ENCODE measurements at places on chromosomes 5 and 9.

GRCh38 chr5:135599421-135600151 is 20.8 kb upstream of the CXCL14 start:
- DNase-seq = no peak

GRCh38 chr9:20591223-20591622 is 31.1 kb downstream of the MLLT3 start:
- no peak for DNase-seq

- DNase-seq = no peak
Measured at GRCh38 chr9:125850763-125851162, 103.6 kb downstream of the PBX3 start.

GRCh38 chr5:6596388-6596787 is 36.5 kb downstream of the NSUN2 start:
- DNase-seq = no peak

GRCh38 chr5:15321776-15322175 is 178.2 kb upstream of the FBXL7 start:
- no peak for DNase-seq

DNA sequence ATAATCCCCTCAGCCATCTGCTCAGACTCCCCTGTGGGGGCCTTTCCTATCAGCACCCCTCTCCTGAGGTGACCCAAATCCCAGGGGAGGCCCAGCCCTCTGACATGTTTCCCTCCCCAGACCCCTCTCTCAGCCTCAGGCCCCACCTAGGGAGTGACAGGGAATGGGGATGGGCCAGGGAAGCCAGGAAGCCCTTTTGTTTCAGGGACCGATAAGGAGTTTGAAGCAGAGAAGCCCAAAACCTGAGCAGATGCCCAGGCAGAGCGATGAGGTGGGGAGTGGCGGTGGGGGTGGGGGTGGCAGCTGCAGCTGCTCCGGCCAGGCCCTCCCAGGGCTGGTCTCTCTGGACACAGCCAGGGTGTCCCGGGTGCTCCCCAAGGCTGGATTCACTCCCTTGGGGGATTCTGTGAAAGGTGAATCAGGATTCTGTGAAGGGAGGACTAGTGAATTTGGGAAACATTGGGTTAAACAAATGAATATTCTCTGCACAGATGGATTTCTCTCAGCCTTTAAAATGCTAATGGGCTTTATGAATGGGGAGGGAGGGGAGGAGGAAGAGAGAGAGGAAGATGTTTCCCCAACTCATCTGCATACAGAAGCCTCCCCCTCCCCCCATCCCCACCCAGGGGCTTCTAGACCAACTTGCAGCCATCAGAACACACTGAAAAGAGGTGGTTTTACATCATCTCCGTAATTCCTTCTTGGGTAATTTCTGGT is 17.4 kb downstream of the AKNA start:
- DNase-seq = no peak

DNA sequence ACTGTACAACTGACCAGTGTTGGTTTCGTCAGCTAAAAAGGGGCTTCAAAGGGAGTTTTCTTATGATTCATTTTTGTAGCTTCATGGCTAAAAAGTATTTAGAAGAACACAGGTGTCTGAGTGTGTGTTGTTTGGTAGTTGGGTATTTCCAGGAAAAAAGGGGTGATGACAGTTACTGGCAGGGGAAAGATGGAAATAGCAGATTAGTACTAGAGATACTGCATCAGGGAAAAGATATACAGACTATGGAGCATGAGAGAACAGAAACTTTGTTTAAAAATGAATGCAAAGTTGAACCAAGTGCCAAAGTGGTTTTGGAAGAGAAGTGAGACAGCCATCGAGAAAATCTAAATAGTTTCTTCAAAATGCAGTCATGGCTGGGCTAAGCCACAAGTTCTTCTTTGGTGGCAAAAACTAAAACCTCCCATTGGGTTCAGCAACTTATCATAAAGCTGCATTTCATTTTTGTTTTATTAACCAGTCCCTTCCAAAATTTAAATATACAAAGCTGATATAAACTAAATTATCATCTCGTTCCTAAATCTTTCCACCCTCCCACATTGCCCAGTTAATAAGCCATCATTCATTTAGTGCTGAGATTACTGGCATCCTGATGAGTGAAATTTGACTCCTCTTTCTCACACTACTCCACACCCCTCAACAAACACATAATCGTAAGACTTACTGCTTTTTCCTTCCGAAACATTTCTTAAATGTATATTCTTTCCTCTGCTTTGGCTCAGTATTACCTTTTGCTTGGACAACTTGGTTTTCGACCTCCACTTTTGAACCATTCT is 33.5 kb downstream of the ELL2 start:
- no peak for DNase-seq

DNA sequence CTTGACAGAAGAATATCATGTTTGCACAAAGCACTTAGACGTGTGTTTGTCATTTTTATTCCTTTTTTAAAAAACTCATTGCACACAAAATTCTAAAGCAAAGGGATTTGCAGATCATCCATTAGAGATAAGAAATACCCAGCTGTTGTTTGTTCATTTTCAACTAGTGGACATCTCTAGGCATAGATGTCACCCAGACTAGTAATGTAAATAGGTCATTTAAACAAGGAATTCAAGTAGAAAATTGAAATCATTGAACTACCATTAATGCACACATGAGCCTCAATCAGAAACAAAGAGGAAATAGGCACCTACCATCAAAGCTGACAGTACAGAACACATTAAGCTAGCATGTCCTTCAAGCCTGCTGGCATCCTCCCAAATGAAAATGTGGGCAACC is 107.3 kb downstream of the OR2K2 start:
- no peak for DNase-seq

DNA sequence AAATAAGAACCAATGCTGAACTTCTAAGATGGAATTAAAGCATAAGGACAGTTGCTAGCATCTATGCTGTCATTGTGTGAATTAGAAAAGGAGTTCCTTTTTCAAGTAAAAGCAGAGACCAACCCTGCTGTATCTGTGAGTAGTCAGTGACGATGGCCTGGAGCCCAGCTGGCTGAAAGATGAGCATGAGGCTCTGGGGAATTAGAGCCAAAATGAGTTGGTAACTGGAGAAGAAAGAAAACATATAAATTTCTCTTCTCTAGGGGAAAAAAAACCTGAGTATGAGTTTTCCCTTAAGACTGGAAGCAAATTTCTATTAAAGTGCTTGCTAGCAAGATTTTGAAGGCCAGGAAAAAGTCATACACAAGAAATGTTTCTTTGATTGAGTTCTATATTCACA is 1.6 kb upstream of the SPZ1 start:
- no peak for DNase-seq

- DNase-seq = no peak
Measured at GRCh38 chr5:173689737-173690360, 73.4 kb upstream of the BOD1 start.

DNA sequence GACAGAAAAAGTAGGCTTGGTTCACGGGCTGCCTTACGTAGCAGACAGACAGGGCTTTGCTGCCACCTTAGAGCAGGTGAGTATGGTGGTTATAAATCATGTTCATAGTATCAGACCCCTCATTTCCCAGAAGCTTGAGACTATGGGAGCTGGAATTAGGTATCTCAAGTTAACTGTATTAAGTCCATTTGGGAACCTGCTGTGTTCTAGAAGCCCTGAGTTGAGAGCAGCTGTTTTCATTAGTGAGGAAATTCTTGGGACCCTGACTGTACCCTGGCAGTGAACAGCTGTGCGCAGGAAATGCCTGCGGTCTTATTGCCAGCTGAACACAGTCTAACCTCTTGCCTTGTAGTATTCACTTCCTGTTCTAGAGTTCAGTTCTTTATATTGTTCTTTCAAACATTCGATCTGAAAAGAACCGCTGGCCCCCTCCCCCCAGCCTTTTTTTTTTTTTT is 29.8 kb downstream of the UGCG start:
- DNase-seq = no peak

DNA sequence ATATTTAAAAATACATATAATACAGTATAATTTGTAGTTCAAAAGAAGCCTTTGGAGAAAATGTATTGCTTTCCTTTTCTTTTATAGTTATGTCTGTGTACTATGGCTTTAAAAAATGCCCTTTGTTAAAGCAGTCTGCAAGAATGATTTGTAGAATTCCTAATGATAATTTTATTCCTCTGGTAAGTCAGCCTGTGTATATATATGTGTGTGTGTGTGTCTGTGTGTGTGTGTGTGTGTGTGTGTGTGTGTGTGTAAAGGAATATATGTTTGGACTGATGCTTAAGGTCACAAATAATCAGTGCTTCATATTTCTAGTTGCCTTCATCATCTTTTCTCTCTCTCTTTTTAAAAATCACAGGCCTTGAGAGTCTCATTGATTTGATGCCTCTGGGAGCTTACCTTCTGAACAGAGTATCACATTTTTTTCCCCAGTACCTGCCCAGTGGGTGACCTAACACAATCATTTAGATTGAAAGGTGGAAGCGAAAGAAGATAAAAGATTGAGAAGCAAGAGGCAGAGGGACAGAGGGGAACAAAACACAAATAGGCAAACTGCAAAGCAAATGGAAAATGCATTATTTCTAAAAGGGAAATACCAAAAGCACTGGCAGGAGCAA is 709.2 kb upstream of the DMAC1 start:
- DNase-seq = no peak

DNA sequence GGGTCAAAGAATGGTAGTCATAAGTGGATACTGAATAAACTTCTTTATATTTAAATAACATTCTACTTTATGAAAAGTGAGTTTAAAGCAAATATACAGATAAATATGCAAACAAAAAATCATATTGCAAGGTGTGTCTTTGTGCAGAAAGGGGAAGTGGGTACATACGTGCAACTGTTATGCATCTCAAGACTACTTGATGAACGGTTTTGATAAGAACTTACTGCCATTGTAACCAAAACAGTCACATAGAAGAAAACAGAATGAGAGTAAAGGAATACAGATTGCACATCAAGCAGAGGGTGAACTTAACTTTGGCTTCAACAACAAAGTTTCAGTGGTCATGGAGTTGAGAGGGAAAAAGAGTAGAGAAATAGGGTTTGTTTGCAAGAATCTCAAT is 9.9 kb downstream of the CAMK4 start:
- no peak for DNase-seq

DNA sequence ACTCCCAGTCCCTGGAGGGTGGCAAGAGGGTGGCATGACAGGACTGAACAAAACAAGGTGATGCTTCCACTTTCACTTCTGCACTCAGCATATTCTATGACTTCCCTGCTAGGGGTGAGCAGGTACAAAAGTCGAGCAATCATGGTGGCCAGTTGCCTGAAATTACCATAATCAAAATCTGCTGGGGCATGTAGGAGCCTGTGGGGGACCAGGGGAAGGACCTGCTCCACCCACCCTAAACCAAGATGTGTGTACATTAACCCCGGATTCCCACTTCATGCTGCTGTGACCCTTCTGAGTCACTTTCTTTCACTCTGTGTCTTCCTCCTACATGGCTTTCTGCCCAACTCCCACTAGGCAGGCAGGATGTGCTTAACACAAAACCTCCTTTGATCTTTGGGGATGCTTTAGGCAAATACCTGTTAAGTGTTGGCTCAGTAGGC is 73.3 kb upstream of the PHF24 start:
- no peak for DNase-seq

DNA sequence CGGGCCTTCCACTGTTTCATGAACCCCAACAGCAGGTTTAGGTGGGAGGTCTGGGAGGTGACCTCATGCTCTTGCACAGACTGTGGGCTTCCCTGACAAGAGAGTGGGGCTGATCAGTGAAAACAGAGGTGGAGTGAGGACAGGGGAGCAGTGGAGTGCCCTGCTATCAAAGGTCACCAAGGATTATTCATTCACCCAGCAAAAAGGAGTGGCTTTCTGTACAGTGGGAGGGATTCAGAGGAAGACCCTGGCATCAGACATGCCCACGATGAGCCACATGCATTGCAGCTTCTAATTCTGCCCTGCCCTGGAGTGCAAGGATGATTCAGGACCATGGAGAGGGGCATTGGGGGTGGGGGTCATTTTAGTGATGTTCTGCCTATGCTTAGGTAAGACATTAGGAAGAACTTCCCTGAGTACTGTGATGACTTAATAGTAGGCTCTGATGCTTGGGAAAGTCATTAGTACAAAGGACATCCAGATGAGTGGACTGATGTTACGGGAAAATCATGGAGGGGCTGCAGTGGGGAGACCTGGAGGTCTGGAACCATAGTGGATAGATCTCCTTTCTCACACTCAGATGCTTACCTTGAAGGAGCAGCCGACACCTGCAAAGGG is 12.8 kb downstream of the TRAF1 start:
- no peak for DNase-seq

DNA sequence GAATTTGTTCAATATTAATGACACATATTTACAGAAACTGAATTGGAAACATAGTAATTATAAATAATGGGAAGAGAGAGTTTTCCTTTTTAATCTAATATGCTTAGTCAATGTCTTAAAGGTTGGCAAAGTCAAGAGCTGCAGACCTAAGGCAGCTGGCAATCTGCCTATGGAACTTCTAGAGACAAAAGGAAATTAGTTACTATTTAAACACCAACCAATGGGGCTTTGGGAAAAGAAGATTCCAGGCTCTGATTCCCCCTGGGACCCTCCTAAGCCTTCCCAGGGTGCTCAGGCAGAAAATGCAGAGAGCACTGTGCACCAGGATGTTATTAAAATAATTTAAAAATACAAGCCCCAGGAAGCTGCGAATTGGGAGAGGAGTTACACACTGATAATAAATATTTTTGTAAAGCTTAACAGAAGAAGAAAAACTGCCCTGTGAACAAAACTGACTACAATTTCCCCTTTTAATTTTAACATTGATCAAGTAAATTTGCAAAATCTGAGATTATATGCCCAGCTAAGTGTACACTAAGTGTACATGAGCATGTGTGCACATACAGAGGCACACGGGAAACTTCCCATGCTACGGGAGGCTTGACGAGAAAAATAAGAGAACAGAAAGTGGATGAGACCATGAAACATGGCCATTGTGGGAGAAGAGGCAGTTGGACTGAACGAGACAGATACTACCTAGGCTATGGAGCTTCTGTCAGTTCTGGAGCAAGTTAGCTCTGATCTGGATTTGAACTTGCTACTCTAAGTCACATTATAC is 77.4 kb upstream of the ADAMTS16 start:
- no peak for DNase-seq

GRCh38 chr9:29348999-29349398 is 1775.7 kb upstream of the C9orf72 start:
- no peak for DNase-seq

GRCh38 chr5:145076040-145076439 is 759.1 kb downstream of the PRELID2 start:
- DNase-seq = no peak

DNA sequence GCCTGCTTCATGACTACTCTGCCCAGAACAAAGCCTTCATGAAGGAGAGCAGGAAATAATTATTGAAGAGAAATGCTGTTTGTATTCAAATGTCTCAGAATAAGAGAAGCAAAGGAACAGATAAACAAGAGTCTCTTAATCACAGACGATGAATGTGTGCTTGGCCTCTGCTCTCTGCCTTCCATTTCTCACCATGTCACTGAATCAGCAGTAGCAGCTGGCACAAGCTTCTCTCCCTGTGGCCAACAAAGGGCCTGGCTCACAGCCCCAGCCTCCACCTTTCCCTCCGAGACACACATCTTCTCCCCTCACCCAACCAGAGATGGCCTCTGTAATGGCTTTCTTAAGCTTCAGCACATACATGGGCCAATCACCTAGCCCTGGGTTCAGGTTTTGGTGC is 128.1 kb upstream of the SLIT3 start:
- DNase-seq = no peak

GRCh38 chr5:55258339-55258738 is 24.9 kb upstream of the CCNO start:
- DNase-seq = no peak

GRCh38 chr9:33846231-33846630 is 29.3 kb downstream of the UBE2R2 start:
- DNase-seq = no peak

Measured in CMK (cell line).